Upper lobe of left lung (tissue), 6 donors: ENCODE measurements at places on chromosomes 7 and 10.
A peak's percentile ranks its signal among the peaks of the same experiment; 100 is the strongest.

DNA sequence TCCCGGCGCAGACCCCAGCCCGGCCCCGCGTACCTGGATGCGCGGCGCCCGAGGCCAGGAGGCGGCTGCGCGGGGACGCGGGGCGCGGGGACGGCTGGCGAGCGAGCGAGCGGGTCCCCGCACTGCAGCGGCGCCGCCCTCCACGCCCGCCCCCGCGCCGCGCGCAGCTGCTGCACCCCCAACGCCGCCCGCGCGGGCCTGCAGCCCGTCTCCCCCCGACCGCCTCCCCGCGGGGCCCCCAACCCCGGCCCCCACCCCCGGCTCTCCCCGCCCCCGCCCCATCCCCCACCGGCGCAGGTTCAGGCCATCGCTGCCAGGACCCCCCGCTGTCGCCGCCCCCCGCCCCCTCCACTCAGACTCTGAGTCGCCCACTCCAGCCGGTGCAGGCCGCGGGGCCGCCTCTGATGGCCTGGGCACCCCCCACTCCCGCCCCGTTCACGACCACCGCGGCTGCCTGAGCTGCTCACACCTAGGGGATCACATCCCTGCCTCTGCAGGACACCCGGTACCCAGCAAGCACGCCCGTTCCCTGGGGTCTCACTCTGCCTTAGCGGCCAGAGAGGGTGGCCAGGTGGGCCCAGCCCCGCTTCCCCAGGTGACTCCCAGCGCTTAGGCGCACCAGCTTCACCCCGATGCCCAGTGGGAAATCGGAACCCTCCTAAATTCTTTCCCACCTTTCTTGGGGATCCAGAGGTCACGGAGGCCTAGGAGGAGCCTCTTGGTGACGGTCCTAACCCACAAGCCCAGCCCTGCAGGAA lies 13.9 kb upstream of the DNAAF5 start:
- DNase-seq, result no peak

DNA sequence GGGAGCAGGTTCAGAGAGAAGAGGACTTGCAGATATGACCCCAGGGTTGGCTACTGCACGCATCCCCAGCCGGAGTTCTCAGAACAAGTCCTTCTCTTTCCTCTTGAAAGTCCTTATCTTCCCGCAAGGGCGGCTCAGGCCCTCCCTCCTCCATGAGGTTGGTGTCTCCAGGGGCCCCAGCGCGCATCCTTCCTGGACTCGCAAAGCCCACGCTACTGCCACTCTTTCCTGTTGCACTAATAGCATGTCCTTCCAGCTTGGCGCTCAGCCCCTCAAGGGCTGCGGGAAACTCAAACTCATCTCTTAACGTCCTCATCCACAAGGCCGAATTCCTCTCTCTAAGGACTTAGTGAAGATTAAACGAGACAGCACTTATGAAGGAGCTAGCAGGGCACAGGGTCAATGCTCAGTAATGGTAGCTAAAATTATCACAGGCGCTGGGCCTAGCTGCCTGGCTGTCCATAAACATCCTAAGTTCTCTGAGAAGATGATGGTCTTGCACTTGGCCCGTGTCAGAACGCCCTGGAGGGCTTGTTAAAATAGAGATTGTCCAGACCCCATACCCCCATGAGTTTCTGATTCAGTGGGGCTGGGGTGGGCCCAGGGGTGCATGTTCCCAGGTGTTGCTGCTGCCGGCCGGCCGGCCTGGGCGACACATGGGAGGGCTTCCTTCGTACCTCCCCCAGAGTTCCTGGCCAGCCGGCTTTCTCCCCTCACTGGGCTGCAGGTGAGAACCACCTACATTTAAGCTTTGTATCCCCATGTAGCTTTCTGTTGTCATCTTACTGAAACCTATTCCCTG lies 261.4 kb downstream of the COBL start:
- no peak for DNase-seq

GRCh38 chr10:127450644-127451043 lies 98.5 kb upstream of the NPS start:
- DNase-seq, result no peak

DNA sequence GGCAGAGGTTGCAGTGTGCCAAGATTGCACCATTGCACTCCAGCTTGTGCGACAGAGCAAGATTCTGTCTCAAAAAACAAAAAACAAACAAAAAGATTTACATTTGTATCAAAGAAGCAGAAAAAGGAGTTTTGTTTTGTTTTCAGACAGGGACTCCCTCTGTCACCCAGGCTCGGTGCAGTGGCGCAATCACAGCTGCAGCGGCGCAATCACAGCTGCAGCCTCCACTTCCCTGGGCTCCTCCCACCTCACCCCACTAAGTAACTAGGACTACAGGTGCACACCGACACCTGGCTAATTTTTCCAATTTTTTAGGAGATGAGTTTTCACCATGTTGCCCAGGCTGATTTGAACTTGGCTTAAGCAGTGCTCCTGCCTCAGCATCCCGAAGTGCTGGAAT lies 1.8 kb downstream of the ARMC10 start:
- DNase-seq, result peak; percentile 74

- no peak for DNase-seq
These were observed 12.8 kb upstream of the FMC1 start for GRCh38 chr7:139328375-139328774.

DNA sequence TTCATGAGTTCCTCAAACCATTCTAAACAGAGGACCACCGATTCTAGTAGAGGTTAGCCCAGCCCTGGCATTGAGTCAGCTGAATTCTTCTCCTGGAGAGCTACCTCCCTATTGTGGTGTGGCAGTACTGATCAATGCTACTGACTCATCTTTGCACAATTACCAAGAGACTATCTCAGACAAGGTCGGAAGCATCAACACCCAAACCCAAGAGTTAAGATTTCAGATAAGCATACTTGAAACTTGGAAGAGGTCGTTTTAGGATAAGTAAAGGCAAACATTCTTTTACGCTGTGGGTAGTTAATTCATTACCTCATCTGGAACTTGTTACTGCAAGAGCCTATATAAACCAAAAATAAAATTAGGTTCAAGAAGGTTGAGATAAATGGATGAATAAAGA lies 154.6 kb upstream of the NRBF2 start:
- no peak for DNase-seq

DNA sequence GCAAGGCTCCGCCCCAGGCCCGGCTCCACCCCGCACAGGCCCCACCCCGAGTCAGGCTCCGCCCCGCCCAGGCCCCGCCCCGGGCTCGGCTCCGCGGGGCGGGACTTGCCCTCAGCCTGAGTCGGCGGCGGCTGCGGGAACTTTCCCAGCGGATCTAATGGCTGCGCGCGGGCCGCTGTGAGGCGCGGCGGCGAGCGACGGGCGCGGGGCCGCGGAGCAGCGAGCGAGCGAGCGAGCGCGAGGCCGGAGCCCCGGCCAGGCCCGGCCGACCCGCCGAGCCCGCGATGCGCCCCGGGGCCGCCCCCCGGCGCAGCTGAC lies at the start of gene INPP5A:
Gene INPP5A (plus strand): TSS at position 104 of the 318 bp plus-strand sequence. CDS start 310 bp downstream, outside the sequence.
- DNase-seq, result no peak

DNA sequence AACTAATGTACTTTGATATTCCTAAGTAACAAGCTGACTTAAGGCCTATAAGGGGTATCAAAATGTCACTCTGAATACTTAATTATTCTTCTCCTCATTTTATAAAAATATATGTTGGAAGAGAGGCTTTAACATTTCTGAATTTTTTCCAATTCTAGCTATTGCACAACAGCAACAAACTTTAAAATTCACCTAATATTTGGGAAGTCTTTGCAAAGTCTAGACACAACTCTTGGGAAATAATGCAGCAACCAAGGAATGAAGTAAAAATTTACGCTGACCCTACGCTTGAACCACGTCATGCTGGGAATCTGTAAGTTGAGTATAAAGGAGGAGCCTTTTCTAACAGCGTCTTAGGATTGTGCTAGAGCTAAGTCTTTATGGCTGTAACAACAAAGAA lies 243.9 kb upstream of the IMMP2L start:
- DNase-seq, result no peak

- no peak for DNase-seq
These were observed 43.4 kb upstream of the HECTD2 start for GRCh38 chr10:91366704-91367103.
